ENCODE measurements at places on chromosomes 7 and 10.

- no peak for DNase-seq
Observed at GRCh38 chr10:52464368-52465124, 150.5 kb downstream of the DKK1 start.

DNA sequence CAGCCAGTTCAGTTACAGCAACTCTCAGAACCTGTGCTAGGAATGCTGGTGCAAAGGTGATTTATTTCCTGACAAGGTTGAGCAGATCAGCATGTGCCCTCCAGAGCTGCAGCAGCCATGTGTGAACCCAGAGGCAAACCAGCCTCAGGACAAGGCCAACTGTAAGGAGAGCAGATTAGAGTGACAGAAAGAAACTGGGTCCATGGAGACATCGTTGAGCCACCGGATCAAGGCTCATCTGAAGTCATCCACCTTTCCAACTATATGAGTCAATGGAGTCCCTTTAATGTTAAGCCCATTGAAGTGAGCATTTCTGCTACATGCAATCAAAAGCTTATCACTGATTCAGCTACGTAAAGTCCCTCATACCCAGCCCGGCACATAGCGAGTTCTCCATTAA lies 26.4 kb downstream of the KCNMA1 start:
- no peak for DNase-seq

GRCh38 chr10:105953056-105953455 lies 1211.5 kb downstream of the SORCS1 start:
- DNase-seq: no peak

GRCh38 chr10:101889256-101890210 lies 45.9 kb upstream of the KCNIP2 start:
- peak; percentile 66 for DNase-seq

DNA sequence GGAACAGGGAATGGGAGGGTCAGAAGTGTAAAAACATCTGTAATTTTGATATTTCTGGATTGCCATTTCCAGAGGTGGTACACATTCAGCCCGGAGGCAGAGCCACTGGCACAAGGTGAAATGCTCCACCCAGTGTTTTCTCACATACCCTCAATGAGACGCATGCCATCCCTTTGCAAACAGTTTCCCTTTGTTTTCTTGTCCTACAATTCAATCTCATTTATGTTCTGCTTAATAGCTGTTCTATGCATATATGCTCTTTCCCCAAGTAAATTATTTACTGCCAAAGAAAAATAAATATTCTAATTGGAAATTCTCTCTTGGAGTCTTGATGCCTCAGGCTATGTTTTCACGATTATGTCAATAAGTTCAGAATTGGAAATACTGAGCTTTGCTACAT lies 369.7 kb upstream of the AKR1E2 start:
- no peak for DNase-seq

DNA sequence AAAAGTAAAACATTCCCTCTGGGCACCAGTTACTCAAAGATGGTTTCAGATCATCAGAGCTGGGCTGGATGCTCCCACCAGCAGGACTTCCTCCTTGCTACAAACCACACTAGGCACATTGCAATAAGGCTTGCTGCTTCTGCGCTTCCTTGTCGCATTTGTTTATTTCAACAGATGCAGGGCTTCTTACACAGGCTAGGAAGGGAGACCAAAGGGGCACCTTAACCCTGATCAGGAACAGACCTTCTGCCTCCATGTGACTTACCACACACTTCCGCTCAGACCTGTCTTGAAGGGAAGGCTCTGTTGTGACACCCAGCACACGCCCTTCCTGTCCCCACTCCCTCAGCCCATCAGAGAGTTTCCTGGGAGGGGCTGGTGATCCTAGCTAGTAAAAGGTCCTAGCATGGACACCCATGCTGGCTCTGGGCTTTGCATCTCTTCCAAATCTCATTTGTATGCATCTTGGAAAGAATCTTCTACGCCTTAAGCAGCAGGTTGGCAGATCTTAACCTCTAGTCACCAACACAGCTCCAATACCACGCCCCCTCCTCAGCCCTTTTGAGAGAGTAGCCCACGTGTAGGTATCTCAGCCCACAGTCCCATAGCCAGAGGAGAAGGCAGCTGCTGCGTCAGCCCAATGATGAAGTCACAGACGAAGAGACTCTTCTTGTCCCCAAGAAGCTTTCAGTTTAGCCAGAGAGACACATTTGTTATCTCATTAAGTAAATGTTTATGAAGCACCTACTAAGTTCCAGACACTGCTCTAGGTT lies 47.1 kb upstream of the SVIL start:
- peak; percentile 46 for DNase-seq

DNA sequence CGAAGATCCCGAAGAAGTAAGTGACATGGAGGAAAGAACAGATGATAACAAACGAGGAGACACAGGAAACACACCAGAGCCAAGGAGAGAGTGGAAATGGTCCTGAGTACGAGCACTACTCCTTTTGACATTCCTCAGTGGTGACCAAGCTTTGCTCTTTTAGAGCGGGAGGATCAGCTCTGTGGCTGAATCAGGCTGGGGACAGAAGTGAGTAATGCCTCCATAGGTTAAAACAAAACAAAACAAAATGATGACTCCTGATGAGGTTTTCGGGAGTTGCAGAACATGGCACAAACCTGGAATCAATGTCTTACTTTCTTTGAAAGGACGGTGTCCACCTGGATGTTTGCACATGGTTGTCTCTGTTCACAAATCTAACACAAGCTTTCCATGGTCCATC lies 30.3 kb upstream of the TCF7L2 start:
- no peak for DNase-seq

GRCh38 chr10:688312-689120 lies 952 bp downstream of the DIP2C start:
- no peak for DNase-seq

- peak; percentile 17 for DNase-seq
Observed at GRCh38 chr7:12458520-12459131, 55.0 kb upstream of the VWDE start.

DNA sequence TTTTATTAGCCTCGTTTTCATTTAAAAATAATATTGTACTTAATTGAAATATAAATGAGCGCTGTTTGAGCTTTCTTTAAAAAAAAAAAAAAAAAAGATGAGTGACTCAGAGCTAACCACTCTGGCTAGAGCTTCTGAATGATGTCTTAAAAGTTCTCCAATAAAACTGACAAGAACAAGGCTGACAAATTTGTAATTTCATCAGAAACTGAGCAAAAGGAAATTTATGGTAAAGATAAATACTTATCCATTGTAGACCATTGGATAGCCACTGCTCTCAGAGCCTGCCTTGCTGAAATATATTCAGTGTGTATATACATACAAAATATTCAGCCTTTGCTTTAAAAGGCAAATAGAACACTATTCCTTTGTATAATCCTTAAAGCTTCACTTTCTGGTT lies 91.2 kb upstream of the OIT3 start:
- no peak for DNase-seq

DNA sequence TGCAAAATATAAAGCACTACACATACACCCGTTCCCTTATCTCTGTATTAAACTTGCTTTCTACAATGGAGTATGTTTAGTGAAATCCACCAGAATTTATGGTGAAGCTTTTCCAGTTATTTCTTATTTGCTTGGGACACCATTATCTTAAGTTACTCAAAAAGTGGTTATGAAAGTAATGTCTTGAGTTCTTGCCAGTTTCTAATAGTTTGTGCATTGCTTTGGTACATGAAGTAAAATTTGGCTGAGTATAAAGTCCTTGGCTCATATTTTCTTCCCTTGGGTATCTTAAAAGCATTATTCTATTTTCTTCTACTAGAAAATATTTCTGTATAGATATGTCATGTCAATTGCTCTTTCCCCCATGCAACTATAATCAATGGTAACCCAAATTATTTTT lies 85.2 kb downstream of the POLR1F start:
- no peak for DNase-seq

DNA sequence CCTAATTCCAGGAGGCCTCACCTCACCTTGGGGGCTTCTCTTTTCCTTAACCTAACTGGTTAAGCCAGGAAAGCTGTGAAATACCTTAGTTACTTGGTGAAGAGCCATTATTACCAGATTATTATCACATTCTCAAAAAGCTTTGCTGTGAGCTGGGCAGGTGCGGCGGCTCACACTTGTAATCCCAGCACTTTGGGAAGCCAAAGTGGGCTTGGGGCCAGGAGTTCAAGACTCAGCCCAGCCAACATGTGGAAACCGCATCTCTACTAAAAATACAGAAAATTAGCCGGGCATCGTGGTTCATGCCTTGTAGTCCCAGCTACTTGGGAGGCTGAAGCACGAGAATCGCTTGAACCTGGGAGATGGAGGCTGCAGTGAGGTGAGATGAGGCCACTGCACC lies 102.4 kb upstream of the KLF6 start:
- no peak for DNase-seq

- DNase-seq: no peak
Observed at GRCh38 chr7:86814661-86815379, 171.1 kb downstream of the GRM3 start.

- no peak for DNase-seq
Observed at GRCh38 chr7:148581624-148582023, 8.9 kb upstream of the C7orf33 start.

DNA sequence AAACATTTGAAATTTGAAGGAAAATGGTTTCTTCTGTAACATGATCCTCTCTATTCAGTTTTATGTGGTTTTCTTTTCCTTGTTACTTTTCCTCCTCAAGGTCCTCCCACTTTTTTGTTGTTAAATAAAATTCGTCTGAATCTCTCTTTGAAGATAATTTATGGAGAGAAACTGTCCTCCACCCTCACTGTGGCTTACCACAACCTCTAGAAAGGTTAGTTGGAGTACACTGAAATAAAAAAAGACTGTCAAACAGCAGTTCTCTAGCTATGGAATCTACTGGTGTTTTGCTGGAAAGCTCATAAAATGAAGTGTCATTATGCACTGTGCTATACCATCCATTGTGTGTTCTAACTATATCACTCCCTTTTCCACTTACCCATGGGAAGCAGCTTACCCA lies 189.4 kb downstream of the HDAC9 start:
- DNase-seq: no peak

DNA sequence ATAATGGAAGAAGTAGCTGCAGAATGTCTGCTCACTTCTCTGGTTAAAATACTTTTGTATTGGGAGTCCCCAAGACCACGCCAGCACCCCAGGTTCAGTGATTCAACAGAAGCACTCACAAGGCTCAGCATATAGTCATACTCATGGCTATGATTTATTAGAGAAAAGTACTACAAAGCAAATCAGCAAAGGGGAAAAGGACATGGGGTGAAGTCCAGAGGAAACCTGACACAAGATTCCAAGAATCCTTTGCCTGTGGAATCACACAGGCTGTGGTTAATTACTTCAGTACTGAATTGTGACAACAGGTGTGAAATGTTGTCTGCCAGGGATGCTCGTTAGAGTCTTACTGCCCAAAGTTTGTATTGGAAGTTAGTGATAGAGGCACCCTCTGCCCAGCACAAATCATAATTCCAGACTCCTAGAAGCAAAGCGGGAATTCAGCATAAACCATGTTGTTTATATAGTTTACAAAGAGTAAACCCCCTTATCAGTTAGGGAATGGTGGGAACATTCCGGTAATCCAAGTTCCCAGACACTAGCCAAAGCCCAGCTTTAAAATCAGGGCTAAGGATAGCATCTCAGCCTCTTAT lies 79.4 kb downstream of the HYCC1 start:
- no peak for DNase-seq

- no peak for DNase-seq
Observed at GRCh38 chr7:32587411-32587948, 92.2 kb downstream of the AVL9 start.

DNA sequence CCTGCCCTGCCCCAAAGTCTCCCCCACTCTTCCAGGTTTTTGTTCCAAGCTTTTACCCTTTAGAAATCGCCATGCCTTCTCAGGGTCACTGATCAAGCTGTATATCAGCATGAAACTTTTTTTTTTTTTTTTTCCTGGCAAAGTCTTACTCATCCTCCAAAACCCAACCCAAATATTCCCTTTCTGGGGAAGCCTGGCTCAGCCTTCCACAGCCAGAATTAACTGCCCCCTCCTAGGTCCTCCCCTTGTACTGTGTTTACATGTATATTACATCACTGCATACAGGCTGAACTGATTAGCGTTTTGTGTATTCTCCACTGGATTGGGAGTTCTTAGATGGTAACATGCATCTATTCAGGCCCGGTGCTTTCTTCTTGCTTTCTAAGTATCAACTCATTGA lies 4.6 kb upstream of the NOBOX start:
- no peak for DNase-seq

- no peak for DNase-seq
Observed at GRCh38 chr7:13181216-13181615, 493.8 kb downstream of the ARL4A start.

- no peak for DNase-seq
Observed at GRCh38 chr10:49748006-49748405, 14.1 kb downstream of the OGDHL start.

- no peak for DNase-seq
Observed at GRCh38 chr10:126264102-126265018, 123.9 kb downstream of the ADAM12 start.

- DNase-seq: no peak
Observed at GRCh38 chr7:151666886-151667285, 147.2 kb upstream of the RHEB start.

GRCh38 chr7:157111311-157111710 lies 27.4 kb upstream of the UBE3C start:
- no peak for DNase-seq

DNA sequence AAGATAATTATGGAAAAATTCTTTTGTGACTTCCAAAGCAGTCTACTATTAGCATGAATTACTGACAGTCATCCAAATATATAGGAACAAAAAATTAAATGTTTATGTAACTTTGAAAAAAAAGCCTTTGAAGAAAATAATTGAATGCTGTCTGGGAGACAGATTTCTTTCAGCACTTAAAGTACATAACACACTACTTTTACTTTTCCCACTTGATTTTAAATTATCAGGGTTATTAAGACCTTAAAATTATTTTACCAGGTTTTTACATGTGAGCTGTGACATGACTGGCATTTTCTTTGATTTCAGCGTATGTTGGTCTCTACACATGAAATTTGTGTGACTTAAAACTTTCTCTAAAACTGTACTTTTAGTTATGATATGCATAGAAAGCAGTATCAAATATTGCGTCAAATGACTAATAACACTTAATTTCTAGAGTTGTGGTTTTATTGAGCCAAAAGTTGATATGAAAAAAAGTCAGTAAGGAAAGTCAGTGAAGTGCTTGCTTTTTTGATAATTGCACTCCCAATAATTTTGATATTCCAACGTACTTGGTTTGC lies 3.1 kb downstream of the PTEN start:
- DNase-seq: no peak

- DNase-seq: no peak
Observed at GRCh38 chr7:132527467-132528410, 48.5 kb downstream of the PLXNA4 start.
